Renal cortex interstitium (tissue), 15 donors: ENCODE measurements at places on chromosomes 5 and 9. TPM values are rescaled to one million over a fixed set of nuclear protein-coding genes. Genes with fewer than 3 reads are reported as not detected.

GRCh38 chr9:122053064-122053463 is 40.0 kb downstream of the TTLL11 start:
- DNase-seq, result no peak

Gene GFPT2
- 5.3 TPM for polyA plus RNA-seq

GRCh38 chr5:141811287-141812155 is 66.7 kb downstream of the PCDH1 start:
- no peak for DNase-seq

Gene BICD2
- 29.8 TPM for polyA plus RNA-seq
